Left colon (tissue), 2 donors: ENCODE measurements at places on chromosomes 1 and 21. TPM values are rescaled to one million over a fixed set of nuclear protein-coding genes. Genes with fewer than 3 reads are reported as not detected.

SPEN gene
- 46.7 TPM for total RNA-seq

GJB3 gene
- total RNA-seq = 11.0 TPM

ADAMTS5 gene
- 2.6 TPM for total RNA-seq

OR2M5 gene
- not detected for total RNA-seq

FRRS1 gene
- 22.9 TPM for total RNA-seq

DNAJC6 gene
- total RNA-seq = 2.7 TPM

OVAAL gene
- total RNA-seq = not detected

CYP4Z1 gene
- total RNA-seq = 0.14 TPM

OR2L3 gene
- total RNA-seq = not detected

OR2G6 gene
- total RNA-seq = not detected

PTCH2 gene
- total RNA-seq = 0.34 TPM

CTSE gene
- 57.4 TPM for total RNA-seq

VAV3 gene
- 69.1 TPM for total RNA-seq

LCE3D gene
- total RNA-seq = not detected

STYXL2 gene
- total RNA-seq = not detected

ANGPTL3 gene
- total RNA-seq = not detected

NTMT2 gene
- not detected for total RNA-seq

GTF2B gene
- 27.5 TPM for total RNA-seq

EPS8L3 gene
- total RNA-seq = 349 TPM

CACNA1S gene
- not detected for total RNA-seq

FCER1A gene
- 1.5 TPM for total RNA-seq

TEKT2 gene
- total RNA-seq = not detected

ADORA1 gene
- 0.39 TPM for total RNA-seq

HLX gene
- 12.3 TPM for total RNA-seq

RCOR3 gene
- 40.6 TPM for total RNA-seq
